ENCODE measurements at places on chromosomes 3 and 15.

DNA sequence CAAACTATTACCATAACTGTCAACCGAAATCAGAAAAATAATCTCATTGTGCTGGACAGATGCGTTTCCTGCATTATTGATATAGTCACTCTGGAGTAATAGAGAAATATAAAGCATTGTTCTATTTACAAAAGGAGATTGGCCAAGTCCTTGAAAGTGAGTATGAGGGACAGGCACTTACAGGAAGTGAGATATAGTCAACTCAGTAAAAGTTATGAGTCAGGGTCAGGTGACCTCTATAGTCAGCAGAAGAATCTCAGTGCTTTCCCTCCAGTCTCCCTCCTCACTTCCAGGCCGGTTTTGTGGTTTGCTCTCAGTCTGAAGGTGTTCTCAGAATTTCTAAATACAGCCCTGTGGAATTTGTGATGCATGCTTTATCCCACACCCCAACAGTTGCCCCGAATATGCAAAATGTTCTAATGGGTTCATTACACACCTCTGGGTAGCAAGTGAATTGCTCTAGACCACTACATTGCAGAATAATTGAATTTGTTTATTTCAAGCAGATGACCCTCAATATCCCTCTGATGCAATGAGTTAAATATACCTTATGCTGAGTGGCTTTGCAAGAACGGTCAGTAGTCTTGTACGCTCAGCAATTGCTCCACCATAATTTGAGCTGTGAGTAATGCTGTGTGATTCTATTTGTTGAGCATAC is 787.7 kb downstream of the MCTP2 start:
- DNase-seq, result peak; percentile 68

GRCh38 chr3:113948015-113948917 is 453 bp downstream of the ZDHHC23 start:
- DNase-seq, result no peak

DNA sequence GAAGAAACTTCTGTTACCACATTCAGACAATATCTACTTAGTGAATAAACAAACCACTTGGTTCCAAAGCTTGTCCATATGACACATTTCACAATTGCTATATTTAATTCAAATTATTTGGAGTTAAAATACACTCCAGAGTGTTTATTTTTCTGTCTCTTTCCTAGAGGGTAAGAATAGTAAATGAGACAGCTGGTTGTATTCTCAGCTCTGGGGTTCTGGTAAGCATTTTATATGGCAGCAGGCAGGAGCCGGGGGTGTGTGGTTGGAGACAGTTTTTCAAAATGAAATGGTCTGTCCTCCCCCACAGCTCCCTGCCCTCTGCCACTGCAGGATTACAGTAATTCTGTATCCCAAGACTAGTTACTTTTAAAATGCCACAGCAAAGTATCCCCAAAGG is 10.9 kb upstream of the SEC61A1 start:
- DNase-seq, result no peak

- peak; percentile 53 for DNase-seq
Observed at GRCh38 chr15:87743562-87743961, 513.0 kb downstream of the NTRK3 start.

DNA sequence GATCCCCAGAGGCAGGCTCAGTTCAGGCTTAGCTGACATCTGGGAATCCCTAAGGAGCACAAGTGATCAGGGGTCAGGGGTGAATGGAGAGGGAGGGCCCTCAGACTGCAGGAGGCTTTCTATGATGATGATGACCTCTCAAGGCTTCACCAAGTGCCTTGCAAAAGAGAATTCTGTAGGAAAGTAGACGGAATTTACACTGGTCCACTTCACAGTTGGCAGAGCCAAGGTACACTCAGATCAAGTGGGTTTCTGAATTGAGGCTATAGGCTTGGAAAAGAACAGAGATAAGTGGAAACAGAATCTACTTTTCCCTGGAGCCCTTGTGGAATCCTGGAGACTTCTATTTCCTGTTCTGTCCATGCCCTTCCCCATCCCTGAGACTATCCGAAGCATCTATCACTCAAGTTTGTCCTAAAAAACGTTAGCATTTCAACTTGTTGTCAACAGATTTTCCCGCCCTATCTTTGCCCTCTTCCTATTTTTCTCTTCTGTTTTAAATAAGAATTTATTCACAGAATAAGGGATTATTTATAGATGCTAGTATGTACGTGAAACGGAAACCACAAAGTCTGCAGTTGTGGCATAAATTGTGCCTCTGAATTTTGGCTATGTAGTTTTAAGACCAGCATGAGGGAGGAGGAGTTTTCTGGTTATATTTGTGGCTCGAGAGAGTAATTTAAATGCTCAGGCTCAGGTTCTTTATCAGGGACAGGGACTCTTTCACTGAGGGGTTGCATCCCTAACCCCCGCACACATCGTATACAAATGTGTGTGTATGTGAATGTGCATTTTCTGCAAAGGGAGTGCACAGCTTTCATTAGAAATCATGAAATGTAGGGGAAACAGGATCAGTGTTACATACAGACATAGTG is 12.8 kb downstream of the GCSAM start:
- no peak for DNase-seq

DNA sequence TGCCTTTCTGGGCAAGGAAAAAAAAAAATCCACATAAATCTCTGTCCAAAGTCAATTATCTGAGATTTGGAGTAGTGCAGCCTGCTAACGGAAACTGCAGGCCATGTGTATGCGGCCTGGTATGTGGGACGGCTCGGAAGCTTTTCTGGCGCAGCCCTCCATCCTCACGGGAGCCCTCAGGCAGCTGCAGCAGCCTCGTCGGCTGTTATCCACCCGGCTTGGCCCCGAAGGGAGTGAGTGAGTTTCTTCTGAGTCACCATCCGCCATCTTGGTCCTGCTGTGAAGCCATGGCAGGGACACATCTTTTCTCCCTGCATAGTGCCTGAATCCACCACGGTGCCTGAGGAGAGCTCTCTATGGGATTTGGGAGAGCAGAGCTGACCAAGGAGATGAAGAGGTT is 62.8 kb downstream of the POLR2M start:
- peak; percentile 83 for DNase-seq

- no peak for DNase-seq
Observed at GRCh38 chr3:100005665-100006393, 108.5 kb downstream of the FILIP1L start.

DNA sequence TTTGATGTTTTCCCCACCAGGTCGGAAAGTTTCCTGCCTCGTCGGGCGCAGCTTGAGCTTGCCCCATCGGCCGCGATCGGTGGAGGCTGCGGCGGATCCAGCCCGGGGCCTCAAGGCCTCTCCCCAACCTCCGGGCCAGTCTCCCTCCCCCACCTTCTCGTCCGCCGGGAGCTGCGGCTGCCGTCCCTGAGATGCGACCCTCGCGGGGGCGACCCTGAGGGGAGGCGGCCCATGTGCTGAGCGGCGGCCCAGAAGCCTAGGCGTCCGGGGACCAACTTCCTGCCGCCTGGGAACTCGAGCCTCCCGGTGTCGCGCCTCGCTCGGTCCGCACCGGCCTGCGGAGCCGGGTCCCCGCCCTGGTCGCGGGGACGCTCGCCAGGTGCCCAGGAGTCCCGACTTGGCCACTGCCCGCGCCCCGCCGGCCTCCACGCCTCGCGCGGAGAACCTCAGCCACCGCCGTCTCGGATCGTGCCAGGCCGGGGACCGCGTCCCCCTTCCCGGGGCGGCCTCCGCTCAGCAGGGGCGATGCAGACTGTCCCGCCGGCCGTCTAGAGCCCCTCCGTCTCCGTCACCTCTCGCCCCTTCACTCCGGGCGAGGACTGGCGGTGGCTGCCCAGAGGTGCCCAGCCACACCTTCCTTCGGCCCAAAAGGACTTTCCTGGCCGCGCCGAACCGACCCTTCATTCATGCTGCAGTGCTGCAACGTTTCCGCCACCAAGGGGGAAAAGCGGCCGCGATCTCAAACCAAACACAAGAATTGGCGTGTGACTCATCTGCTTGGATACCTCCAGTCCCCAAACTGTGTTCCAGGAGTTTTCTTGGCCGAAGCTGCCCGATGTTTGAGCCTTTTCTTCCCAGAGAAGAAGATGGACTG is 656 bp downstream of the SLMAP start:
- peak; percentile 64 for DNase-seq

- peak; percentile 24 for DNase-seq
Observed at GRCh38 chr15:59013246-59013873, 25.9 kb downstream of the RNF111 start.

DNA sequence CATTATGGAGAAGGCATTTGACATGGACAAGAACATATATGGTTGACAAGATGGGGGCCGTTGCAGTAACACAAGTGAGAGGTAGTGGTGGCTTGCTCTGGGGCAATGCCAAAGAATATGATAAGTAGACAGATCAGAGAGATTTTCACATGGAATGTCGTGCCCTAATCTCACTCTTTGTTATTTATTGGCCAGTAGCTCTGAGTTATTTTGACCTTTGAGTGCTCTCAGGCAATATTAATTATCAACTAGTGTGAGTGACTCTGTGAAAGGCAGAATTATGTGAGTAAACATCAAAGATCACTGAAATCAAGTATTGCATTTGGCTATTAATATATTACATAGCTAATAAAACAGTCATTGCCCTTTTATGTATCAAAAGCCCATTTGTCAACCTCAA is 164.9 kb upstream of the ADAMTS9 start:
- DNase-seq, result no peak

DNA sequence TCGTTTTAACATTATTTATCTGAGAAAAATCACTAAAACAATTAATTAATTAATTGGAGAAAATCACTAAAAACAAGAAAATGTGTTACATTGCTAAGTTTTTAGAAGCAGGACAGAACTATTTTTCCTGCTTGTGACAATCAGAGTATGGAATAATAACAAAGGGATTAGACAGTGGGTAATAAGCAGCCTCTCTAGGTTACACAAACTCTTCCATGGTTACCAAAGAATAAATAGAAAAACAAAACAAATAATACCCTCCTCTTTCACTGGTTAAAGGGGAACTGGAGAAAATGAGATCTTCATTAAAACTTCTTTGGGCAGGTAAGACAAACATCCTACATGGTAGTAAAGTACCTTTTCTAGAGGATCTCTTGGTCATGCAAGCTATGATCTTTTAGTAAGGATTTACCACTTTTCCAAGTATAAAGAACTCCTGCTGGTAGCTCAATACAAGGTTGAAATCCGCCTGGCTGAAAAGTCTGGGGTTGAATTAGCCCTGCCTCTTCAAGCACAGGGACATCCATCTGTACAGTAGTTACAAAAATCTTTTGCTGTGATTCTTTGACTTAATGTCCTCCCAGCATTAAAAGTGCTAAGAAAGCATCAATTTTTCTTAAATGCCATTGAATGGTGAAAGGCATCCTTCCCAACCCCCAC is 2.5 kb upstream of the PLCH1 start:
- no peak for DNase-seq

DNA sequence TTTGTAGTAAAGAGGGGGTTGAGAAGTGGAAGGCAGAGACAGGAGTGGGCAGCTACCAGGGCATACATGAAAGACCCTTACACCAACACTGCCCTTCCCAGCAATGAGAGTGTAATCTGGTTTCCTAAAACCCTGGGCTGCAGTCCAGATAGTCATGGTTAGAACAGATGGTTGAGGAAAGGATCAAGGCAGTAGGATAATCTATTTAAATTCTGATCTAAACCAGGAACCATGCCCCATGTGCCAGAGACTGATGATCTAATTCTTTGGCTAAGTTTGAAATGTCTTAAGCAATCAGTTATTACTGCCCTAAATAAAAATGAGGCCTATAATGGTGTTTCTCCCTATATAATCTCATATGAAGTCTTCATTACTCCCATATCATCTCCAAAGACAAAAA is 59.6 kb downstream of the PRTG start:
- DNase-seq, result peak; percentile 48

- no peak for DNase-seq
Observed at GRCh38 chr15:100310513-100311153, 31.1 kb downstream of the ADAMTS17 start.

DNA sequence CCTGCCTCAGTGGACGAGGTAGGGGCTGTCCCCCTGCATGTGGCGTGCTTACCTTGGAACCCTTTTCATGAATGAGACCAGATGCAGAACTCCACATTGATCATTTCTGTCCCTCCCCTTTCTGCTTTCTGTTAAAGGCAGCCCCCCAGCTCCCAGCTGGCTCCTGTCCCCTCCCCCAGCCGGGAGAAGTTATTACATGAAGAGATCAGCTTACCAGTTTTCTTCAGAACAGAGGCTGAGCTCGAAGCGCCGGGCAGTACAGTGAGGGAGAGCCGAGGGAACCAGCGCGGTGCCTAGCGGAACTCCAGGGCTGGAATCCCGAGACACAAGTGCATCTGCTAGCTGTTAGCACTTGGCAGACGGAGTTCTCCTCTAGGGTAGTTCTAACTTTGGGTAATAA is 263.3 kb upstream of the NR2E3 start:
- peak; percentile 19 for DNase-seq

- DNase-seq, result no peak
Observed at GRCh38 chr3:166934879-166935278, 445.2 kb downstream of the ZBBX start.

GRCh38 chr15:92665100-92665555 is 9.6 kb upstream of the FAM174B start:
- peak; percentile 16 for DNase-seq

- DNase-seq, result no peak
Observed at GRCh38 chr3:124631727-124632126, 98.5 kb upstream of the UMPS start.

DNA sequence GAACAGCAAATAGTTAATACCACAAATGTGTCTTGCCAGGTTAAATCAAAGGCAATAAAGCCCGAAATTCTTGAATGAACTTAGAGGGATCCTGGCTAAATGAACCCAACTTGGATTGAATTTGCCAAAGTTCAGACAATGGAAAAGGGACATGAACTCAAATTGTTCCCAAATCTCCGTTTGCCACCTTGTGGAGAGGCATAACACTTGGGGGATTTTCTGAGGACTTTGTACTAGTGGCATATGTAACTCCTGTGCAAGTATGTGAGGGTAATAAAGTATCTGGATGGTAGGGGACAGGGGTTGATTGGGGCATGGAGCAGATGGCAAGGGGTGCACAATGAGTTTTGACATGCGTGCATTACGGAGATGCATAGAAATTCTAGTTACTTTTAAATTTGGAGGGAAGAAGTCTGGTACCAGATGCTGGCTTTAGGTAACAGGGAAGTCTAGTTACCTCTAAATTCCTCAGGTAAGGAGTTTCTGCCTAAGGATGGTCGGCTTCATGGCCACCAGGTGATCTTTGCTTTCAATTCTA is 1.2 kb upstream of the TCAIM start:
- peak; percentile 5 for DNase-seq

DNA sequence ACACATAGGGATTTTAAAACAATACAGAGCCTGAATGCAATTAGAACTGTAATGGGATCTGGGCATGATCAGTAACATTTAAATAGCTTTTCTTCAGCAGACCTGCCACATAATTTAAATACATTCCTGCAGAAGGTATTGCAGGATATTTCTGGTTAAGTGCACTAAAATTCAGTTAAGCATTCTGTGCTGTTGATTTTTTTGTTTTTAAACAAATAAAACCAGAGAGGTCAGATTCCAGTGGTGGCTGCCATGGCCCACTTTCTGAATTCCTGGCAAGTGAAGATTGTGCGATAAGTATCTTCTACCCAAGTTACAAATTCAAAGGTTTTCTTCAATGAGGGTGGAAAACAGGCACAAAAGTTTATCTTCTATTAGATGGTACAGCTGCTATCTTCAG is 98.7 kb downstream of the RAP2B start:
- no peak for DNase-seq

All from AG10803 (cell line).